Aorta (tissue), 5 donors: ENCODE measurements at places on chromosomes 7 and 10. TPM values are rescaled to one million over a fixed set of nuclear protein-coding genes. Genes with fewer than 3 reads are reported as not detected.

Gene VWDE
- not detected for polyA plus RNA-seq

GRCh38 chr7:84277628-84278224, 83.1 kb upstream of the SEMA3A start:
- no peaks in the 10 kb centered on the region for H3K36me3 ChIP-seq
- no peak overlapping the region for H3K4me3 ChIP-seq
- no peaks in the 10 kb centered on the region for H3K27me3 ChIP-seq
- no peaks in the 10 kb centered on the region for H3K4me1 ChIP-seq

Gene ZC3HAV1L
- polyA plus RNA-seq: 1.1 TPM

- H3K4me1 ChIP-seq: no peaks in the 10 kb centered on the region
- H3K27ac ChIP-seq: no peak overlapping the region
- H3K36me3 ChIP-seq: no peaks in the 10 kb centered on the region
- no peaks in the 10 kb centered on the region for H3K27me3 ChIP-seq
- no peak for DNase-seq
Measured at GRCh38 chr7:46229409-46229808, 308.3 kb upstream of the IGFBP3 start.

DNA sequence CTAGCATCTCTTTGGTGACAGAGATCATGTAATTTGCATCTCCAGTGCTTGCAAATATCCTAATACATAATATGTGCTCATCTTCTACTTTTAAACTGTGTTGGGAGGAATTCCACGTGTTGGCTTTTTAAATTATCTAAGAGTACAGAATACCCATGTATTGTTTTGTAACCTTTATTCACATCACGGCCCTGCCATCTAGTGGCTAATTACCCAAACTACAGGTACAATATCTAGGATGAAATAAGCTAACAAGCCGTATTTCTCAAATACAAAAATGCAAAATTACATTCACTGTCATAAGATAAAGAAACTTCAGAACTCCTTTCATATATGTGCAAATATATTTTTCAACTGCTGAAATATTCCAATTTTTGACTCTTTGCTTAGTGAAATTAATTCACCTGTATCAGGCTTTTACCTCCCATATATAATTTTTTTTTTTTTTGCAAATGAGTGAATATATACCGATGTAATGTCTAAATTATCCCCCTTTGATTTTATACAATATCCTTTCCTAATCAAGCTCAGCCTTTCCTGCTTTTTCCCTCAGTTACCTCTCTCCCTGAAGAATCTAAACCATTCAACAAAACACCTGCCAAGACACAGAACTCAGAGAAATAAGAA, 30.3 kb upstream of the LSM8 start:
- no peaks in the 10 kb centered on the region for H3K4me1 ChIP-seq
- H3K27ac ChIP-seq: no peak overlapping the region
- no peak overlapping the region for H3K4me3 ChIP-seq
- no peaks in the 10 kb centered on the region for H3K36me3 ChIP-seq

- H3K4me3 ChIP-seq: no peak overlapping the region
- DNase-seq: no peak
- no peaks in the 10 kb centered on the region for H3K4me1 ChIP-seq
- no peak overlapping the region for H3K27ac ChIP-seq
Measured at GRCh38 chr7:32400676-32401075, 89.5 kb downstream of the LSM5 start.

DNA sequence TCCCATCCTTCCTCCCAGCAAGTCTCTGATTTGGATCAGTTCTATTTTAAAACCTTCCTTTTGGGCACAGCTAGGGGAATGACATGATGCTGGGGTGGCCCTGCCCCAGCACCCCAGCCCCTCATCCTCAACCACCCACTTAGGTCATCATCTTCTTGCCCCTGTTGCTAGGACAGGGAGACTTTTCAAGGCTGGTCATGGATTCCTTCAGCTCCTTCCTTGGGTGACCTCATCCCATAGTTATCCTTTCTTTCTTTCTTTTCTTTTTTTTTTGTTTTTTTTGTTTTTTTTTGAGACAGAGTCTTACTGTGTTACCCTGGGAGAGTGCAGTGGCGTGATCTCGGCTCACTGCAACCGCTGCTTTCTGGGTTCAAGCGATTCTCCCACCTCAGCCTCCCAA, 127.2 kb downstream of the WDFY4 start:
- no peak overlapping the region for H3K4me3 ChIP-seq
- no peak overlapping the region for H3K27ac ChIP-seq
- H3K4me1 ChIP-seq: no peaks in the 10 kb centered on the region
- no peak for DNase-seq
- H3K36me3 ChIP-seq: no peaks in the 10 kb centered on the region

GRCh38 chr7:67788669-67789068, 792.0 kb downstream of the TYW1 start:
- no peak overlapping the region for H3K4me3 ChIP-seq
- H3K36me3 ChIP-seq: no peaks in the 10 kb centered on the region
- no peak for DNase-seq
- peaks cover 5% of the 10 kb centered on the region for H3K27me3 ChIP-seq
- H3K4me1 ChIP-seq: no peaks in the 10 kb centered on the region

GRCh38 chr7:50920031-50920635, 137.4 kb upstream of the GRB10 start:
- DNase-seq: no peak
- no peak overlapping the region for H3K27ac ChIP-seq
- H3K4me1 ChIP-seq: no peaks in the 10 kb centered on the region
- H3K36me3 ChIP-seq: no peaks in the 10 kb centered on the region
